ENCODE measurements at places on chromosomes 4 and X.

DNA sequence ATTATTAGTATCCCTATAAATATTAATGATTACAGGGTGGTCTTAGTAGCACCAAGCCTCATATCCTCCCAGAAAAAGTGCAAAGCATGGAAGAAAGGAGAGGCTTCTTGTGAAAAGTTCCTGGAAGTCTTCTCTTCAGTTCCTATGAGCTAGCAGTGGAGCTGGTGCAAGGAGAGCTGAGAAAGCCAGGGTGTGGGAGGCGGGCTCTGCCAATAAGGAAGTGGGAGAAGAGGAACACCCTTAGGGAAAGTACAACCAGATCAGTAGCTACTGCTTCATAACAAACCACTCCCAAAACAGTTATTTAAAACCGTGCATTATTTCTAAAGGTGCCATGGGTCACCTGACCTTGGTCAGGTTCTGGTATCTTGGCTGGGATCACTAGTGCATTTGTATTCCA is 72.4 kb downstream of the MAP9 start:
- DNase-seq, result no peak

- no peak for DNase-seq
Measured at GRCh38 chrX:13545726-13546125, 23.7 kb upstream of the EGFL6 start.

DNA sequence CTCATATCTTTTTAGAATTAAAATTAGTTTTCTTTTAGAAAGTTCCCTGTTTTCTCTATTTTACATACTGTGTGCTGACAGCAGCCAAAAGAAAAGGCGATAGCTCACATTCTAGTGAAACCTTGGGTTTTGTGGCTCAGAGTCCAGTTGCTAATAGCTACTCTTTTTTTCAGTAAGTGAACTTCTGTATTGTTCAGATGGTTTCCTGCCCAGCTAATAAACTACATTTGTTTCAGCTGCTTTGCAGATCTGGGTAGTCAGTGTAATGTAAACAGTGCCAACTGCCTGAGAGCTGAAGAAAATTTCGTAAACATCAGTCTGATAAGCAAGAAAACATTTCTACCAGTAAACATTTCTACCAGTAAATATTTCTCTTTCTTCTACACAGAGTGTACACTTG is 370.2 kb downstream of the GRIA2 start:
- no peak for DNase-seq

DNA sequence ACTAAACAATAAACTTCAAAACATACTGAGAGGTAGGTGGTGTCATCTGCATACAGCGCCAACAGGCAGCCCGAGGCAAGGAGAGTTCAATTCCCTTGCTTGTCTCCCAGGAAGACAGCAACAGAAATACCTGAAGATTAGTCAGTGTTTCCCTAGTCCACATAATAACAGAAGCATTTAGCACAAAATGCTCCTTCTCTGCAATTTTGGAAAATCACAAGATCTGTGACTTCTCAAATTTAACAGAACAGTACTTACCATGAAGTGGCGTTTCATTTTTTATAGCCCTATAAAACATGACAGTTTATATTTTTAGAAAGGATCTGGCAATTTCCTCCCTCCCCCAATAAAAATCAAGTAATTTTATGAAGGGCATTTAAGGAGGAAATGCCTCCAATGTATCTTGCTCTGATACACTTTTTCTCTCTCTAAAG is 67.1 kb upstream of the MYOZ2 start:
- DNase-seq, result no peak

- DNase-seq, result no peak
Measured at GRCh38 chr4:137414802-137415201, 117.5 kb downstream of the PCDH18 start.

DNA sequence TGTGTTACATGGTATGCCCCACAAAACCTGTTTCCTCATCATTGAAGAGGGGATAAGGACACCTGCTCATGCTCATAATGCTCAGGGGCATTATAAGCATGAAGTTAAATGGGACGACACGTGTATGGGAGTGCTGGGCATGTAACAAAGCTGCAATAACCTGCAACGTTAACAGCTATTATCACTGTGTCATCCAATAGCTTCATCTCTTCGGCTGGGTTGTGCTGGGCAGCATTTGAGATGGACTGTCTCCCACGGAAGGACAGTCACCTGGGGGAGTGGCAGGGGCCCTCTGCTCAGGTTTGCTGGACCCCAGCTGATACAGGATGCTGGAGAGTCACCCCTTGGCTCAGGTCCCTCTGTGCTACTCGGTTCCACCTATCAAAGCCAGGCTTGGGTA is 94.5 kb downstream of the NSUN7 start:
- no peak for DNase-seq

DNA sequence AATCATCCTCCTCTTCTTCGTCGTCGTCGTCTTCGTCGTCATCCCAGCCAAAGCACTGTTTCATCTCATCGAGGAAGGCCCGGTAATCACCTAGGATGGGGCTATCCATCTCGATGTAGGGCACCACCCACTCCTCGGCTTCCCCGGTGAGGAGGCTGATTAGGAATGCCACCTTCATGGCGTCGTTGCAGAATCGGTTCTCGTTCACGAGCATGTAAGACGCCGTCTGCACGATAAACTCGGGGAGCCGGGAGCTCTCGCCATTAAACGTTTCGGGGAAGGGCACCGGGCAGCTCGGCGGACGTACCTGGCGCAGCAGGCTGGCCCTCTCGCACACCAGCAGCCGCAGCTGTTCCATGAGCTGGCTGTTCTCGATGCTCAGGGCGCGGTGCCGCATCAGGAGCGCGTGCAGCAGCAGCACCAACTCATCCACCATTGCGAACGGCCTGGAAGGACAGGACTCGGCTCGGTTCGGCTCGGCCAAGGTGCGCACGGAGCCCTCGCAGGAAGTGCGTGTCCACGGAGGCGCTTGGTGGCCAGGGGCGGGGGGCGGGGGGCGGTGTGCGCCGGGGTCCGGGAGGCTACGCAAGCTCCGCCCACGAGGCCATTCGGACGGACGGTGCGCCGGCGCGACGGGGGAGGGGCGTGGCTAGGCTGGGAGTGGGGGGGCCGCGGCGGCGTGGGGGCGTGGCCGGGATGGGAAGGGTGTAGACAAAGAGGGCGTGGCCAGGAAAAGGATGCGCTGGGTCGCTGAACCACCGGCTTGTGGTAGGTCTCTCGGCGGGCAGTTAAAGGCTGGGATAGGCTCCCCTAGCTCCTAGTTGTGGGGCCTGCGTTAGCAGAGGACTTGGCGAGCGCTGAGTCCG is at the start of gene LDOC1:
LDOC1 (minus strand) TSS at position 544 of the 866 bp plus-strand sequence; CDS start at position 436, 108 bp downstream.
- DNase-seq, result peak; percentile 30

DNA sequence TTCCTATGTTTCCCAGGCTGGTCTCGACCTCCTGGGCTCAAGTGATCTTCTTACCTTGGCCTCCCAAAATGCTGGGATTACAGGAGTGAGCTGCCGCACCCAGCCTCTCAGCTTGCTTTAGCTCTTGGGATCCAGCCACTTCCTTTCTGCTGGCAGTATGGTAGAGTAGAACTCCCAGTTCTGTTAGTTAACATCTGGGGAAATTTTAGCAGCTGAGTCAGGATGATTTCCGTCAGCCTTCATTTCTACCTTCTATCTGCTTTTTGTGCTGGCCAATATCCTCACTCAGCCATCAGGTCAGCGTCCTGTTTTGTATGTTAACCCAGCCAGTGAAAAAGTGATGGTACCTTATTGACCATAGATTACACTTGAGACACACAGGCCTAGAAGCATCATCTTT is 59.3 kb upstream of the GPC4 start:
- DNase-seq, result no peak

GRCh38 chrX:141668371-141668770 is 30.2 kb downstream of the SPANXD start:
- no peak for DNase-seq

GRCh38 chrX:17355976-17356375 is 19.0 kb upstream of the NHS start:
- DNase-seq, result no peak

DNA sequence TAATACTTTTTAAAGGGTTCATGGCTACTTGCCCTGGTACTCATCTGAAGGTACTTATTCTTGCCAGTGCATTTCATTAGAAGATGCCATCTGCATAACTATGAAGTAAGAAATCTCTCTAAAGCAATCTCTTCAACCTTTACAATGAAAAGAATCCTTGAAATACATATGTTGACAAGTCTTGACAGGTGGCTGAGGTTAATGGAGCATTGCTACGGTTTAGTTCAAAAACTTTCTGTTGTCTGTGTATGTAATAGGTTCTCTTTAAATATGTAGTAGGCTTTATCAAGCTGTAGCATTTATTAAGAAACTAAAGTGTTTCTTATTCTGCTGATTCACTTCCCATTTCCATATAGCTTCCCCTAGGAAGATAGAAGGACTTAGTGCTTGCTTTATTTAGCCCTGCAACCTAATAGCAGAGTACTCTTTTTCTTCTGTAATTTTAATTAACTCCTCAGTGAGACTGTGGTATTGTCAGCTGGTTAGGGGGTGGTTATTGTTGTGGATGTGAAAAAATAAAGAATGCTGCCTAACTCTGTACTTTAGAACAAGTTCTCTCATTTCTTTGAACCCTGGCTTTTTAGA is 39.3 kb downstream of the SLAIN2 start:
- DNase-seq, result no peak

DNA sequence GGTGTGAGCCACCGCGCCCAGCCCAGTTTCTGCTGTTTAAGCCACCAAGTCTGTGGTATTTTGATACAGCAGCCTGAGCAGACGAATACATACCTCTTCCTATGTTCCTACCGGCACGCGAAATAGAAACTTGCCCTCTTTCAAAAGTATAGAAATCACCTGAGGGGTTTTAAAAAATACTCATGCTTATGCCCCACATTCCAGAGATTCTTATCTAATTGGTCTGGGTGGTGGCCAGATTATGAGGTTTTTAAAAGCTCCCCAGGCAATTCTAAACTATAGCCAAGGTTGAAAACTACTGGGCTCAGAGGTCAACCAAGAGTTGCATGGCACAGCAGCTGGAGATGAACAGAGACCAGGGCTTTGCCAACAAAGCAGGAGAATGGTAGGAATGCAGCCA is 24.9 kb upstream of the HUWE1 start:
- DNase-seq, result no peak

DNA sequence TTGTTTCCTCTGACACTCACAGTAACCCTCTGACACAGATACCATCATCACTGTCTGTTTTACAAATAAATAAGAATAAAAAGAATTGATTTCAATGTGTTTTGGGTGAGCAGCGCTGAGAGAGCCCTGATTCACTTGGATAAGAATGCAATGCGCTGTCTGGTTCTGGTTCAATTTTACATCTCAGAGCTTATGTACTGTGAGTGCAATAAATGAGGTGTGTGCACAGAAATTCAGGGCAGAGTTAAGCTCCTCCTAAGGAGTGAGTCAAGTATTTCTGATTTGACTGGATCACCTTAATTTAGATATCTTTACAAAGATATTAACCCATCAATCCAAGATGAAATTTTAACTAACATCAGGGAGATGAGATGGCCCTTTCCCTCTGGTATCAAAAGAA is 11.2 kb downstream of the FAM9C start:
- DNase-seq, result no peak

DNA sequence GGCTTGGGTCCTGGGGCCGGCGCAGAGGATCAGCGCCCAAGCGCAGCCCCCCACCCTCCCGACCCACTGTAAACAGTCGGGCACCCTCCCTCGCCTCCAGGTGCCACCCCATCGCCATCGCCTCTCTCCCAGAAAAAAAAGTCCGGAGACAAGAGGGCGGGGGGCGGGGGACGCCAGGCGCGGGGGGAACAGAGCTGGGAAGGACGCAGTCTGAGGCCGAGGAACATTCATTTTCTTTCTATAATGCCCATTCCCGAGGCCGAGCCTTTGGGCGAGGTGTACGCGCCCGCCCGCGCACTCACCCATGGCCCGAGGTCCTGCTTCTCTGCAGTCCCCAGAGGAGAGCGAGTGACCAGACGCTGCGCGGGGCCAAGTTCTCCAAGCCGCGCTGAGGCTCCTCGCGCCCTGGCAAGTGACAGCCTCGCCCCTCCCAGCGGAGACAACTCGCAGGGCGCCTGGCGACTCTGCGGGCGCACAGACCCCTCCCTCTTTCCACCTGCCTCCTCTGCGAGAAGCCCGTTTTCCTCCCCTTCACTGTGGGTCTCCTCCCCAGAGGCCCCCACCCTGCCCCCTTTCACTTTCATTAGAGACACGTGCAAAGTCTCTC is 63.5 kb upstream of the WDR17 start:
- no peak for DNase-seq

DNA sequence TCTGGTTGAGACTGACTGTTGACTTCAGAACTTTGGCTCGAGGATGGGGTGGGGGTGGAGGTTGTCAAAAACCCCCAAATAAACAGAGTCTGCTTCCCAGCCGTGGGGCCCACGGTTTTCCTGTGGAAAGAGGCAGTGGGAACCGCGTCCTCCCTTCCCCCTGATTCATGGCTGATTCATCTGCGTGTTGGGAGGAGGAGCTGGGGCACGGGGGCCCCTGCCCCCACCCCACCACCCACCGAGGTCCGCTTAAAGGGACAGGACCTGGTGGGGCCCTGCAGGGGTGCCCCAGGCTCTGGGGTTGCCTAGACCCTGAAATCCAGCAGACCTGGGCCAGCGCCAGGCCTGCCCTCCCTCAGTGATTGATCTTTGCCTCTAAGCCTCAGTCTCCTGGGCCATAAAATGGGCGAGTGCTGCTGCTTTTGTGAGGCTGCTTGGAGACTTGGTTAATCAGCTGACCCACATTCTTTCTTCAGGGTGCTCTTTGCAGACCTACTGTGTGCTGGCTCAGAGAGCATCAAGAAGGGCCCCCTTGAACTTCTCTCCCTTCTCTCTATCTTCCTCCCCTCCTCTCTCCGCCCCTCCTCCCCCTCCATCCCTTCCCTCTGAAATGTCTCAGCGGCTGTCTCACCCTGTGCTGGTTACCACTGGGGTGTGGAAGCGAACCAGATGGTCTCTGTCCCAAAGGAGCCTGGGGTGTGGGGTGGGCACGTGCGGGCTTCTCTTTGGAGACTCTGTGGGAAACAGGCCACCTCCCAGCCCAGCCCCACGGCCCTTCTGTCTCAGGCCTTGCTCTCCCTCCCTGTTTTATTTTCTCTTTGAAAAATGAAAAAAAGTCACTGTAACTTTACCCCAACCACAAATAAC is 9.1 kb downstream of the HTRA3 start:
- no peak for DNase-seq

DNA sequence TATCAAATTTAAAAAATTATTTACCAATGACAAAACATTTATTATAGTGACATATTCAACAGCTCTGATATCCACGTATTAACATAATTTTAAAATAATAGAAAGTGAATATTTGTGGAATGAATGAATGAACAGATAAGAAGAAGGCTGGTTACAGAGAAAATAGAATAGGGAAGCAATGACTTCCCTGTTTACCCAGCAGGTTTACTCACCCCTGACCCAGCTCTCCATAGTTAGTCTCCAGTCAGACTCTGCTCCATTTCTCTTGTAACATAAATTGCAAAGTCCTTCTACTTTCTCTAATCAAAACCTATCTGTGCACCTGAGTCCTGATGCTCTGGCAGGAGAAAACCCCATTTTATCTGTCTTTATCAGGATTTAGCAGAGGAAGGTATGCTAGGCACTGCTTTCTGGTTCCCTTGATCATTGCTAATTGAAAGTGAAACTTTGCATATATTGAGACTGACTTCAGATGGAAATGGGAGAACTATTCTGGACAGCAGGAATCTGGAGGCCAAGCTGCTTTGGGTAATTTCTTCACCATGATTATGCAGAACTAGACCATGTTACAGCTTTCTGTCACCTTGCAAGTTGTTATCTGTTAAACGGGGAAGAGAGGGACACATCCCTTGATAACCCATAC is 363.0 kb downstream of the FAT4 start:
- DNase-seq, result no peak

- DNase-seq, result no peak
Measured at GRCh38 chr4:21387683-21388082, 560.9 kb downstream of the KCNIP4 start.

Measured in stimulated activated CD4-positive, alpha-beta T cell treated with anti-CD3 and anti-CD28 coated beads, Interleukin-1b, Interleukin-23, amount 100 ng/mL, for 1 hour (primary cell).